ENCODE measurements at places on chromosomes 5 and 9.

DNA sequence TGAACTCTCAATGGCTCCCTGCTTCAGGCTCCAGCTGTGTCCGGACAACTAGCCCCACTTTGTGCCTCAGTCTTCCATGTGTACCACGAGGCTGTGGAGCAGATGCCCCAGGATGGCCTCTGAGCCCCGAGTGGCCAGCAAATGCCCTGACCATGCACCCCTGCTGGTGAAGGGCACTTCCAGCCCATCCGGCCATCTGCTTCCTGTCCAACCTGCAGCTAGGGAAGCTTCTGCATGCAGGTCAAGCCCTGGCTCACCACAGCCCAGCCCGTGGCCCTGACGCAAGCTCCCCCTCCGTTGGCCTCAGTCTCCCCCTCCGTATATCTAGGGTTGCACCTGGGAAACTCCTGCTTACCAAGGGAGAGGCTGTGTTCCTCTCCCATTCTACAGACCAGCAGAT is 4.8 kb downstream of the NINJ1 start:
- no peak for DNase-seq

DNA sequence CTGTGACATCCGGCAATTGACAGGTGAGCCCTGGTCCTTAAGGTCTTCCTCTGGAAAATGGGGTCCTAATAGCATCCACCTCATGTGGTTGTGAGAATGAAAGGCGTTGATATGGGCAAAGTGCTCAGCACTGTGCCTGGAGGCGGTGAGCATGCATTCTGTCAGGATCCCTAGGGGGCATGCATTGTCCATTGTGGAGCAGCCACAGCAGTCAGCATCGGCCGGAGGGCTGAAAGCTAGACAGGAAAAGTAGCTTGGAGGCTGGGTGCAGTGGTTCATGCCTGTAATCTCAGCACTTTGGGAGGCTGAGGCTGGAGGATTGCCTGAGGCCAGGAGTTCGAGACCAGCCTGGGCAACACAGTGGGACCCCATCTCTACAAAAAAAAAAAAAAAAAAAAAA is 122.2 kb downstream of the LHX2 start:
- no peak for DNase-seq

DNA sequence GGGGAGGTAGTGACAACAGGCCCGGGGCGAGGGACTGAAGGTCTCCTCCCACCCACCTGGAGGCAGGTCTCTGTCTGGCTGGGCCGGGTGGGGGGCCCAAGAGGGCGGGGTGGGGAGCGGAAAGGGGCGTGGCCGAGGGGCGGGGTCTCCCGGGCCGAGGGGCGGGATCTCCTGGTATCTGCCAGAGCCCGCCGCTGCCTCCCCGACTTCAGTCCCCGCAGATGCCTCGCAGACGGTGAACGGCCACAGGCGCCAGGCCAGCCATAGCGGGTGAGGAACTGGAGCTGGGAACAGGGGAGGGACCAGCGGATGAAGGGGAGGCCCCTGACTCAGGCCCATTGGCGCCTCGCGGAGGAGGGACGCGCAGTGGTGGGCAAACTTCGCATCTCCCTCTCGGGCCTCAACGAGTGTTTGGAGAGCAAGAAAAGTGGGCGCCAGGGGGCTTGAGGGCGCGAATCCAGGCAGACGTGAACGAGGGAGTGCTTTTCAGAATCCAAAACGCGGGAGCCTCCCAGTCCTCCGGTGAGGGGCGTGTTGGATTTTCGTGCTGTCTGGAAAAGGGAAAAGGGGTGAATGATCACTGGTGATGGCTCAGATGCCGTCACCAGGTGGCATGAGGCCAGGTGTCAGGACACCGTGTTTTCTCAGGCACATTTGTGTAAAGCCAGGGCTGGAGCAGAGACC is at the start of gene ADGRD2:
TSS of gene ADGRD2 (plus strand) at position 211 of the 684 bp plus-strand sequence. CDS start 1,216 bp downstream, outside the sequence.
- DNase-seq: peak; percentile 32

- no peak for DNase-seq
Observed at GRCh38 chr9:33287087-33287490, 3.2 kb upstream of the NFX1 start.

DNA sequence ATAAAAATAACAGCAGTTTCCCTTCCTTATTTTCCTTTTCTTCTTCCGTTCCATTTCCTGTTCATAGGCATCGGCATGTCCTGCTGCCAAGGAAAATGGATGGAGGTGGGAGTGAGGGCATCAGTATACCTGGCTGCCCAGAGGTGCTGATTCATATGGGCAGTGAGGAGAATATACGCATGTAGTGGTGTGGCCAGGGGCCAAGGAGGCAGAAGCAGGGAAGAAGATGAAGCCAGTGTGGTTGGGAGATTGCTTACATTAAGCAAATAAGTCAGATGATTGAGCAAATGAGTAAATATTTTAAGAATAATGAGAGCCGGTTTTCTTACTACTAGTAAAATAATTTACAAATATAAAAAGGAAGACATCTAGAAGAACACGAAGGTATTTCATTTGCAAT is 344.9 kb upstream of the PAPPA start:
- no peak for DNase-seq

- no peak for DNase-seq
Observed at GRCh38 chr5:146463446-146463845, 16.3 kb downstream of the TCERG1 start.

DNA sequence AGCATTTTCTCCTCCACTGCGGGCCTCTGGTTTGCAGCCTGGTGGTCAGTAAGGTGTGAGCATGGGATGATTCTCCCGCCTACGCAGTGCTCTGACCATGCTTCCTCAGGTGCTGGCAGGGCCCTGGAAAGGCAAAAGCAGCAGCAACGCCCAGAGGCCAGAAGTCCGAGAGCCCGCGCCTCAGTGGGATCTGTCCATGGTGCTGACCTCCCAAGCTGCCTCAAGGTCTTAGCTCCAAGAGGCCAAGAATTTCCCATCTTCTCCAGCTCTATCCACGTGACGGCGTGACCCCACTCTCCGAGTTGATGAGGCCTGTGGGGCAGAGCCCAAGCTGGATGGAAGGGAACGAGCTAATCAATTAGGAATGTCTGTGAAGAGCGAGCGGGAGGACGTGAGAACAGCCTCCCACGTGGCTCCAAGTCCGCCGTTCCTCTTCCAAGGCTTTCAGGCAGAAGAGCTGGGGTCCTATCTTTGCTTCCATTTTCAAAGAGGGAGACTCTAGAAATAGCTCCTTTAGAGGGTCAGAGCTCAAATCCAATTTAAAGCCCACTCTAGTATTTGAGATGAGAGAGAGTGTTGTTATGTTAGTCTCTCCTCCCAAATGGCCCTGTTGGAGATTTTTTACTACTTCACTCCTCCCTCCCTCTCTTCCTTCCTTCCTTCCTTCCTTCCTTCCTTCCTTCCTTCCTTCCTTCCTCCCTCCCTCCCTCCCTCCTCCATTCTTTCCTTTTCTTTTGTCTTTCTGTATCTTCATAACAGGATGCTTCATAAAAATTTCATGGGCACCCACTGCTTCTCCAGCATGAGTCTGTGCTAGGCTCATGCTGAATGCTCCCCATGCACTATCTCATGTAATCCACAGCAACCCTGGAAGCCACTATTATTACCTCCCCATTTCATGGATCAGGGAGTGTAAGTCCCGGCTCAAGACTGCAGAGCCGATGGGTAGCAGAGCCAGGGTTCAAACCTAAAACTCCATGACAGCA is 69.3 kb downstream of the OLFM1 start:
- peak; percentile 61 for DNase-seq

DNA sequence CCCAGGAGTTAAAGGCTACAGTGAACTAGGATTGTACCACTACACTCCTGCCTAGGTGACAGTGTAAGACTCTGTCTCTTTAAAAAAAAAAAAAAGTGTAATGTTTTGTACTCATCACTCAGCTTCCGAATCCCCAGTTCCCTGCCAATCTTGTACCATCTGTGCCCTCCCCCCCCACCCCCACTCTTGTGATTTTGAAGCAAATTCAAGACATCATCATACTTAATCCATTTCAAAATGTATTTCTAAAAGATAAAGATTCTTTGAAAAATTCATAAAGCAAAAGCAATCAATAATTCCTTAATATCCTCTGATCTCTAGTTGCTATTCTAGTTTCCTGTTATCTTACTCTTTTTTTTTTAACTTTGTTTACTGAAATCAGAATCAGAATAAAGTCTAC is 34.9 kb upstream of the HMCN2 start:
- no peak for DNase-seq

- no peak for DNase-seq
Observed at GRCh38 chr5:169904508-169904907, 75.8 kb downstream of the INSYN2B start.

- no peak for DNase-seq
Observed at GRCh38 chr9:135065151-135065550, 22.3 kb upstream of the OLFM1 start.

DNA sequence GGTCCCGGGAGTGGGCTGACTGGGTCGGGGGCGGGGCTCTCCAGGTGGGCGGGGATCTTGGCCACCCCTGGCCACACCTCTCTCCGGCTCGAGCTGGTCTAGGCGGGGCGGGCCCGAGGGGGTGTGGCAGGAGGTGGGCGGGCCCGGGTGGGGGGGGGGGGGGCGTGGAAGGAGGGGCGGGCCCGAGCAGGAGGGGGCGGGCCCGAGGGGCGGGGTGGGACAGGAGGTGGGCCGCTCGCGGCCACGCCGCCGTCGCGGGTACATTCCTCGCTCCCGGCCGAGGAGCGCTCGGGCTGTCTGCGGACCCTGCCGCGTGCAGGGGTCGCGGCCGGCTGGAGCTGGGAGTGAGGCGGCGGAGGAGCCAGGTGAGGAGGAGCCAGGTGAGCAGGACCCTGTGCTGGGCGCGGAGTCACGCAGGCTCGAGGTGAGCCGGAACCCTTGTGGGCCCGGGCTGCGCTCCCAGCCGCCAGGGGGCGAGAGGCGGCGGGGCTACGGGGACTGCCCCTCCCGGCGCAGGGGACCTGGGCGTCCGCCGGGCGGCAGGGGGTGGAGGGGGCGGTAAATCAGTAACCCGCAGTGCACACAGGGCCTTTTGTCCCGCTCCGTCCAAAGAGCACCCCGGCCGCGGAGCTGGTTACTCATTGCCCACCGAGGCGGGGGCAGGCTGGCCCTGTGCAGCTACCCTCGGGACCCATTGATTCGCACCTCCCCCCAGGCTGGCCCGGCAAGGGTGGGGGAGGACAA is at the start of gene FGFR4:
TSS of gene FGFR4 (plus strand) at position 262 of the 744 bp plus-strand sequence. CDS start 2,688 bp downstream, outside the sequence.
- peak; percentile 92 for DNase-seq

DNA sequence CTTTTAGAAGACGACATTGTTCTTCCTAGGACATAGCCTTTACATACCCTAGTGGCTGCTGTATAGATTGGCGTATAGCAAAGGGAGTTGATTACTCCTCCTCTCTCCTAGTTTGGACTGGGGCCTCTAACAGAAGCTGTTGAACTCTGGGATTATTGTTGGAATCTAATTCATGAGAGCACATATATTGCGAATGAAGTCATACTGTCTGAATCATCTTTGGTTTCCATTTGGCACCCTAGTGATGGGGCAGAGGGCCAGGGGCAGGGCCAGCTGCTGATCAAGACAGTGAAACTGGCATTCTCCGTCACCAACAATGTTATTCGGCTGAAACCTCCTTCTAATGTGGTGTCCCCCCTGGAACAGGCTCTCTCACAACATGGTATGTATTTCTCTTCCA is 40.3 kb downstream of the NUP188 start:
- no peak for DNase-seq

GRCh38 chr5:149063017-149063687 is at the start of gene SH3TC2:
Gene SH3TC2, minus strand, starts transcription at chr5:149063062. Its CDS starts 40 bp downstream, at chr5:149063022.
- DNase-seq: peak; percentile 9

GRCh38 chr5:73221161-73221560 is 48.2 kb downstream of the TMEM174 start:
- DNase-seq: no peak

- no peak for DNase-seq
Observed at GRCh38 chr5:181181650-181182565, 23.1 kb downstream of the TRIM7 start.

GRCh38 chr5:15533129-15533893 is 33.3 kb downstream of the FBXL7 start:
- no peak for DNase-seq

DNA sequence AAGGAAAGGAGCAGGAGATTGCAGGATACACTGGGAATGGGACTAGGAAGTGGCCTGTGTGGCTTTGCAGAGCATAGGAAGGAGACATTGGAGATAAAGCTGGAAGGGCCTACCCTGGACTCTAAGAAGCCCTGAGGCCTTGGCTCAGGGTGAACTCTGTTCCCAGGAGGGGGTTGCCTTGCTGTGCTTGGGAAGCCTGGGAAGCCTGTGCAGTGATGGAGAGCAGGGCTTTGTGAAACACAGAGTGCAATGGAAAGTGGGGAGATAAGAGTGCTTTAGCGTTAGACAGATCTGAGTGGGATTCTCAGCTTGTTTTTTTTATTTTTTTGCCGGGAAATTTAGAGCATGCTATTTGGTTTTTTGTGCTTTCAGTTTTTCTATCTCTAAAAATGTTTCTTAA is 437.8 kb downstream of the KDM4C start:
- no peak for DNase-seq

GRCh38 chr5:143760131-143760505 is 51.8 kb upstream of the HMHB1 start:
- no peak for DNase-seq

DNA sequence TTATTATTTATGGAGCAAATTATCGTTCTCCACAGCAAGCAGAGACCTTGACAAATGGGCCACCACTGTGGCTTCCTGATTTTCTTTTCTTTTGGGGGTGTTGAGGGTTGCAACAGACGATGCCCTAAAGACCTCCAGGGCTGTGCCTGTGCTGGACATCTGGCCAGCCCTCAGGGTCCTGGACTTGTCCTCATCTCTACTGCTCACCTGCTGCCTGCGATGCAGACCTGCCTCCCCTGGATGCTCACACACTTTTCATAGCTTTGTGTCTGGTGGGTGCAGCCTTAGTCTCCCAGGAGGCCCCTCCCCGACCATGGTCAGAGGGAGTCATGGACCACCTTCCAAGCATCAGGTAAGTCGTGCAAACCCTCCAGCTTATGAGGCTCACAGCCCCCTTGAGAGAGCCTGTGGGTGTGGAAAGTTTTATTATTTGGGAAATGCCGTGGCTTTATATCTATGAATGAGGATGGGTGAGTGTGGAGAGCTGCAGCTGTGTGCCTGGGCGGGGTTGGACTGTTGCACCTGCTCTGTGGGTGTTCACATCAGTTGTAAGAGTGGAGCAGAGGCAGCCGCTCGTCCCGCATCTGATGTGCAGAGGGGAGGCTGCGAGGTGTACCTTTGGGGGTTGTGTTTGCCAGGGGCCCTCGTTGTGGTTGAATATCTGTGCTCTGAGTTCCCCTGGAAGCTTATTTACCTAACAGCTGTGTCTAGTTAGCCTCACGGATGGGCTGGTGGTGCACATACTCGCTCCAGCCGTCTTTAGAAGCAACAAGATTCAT is 126.3 kb upstream of the IRX4 start:
- DNase-seq: no peak

GRCh38 chr5:93421987-93422401 is 159.0 kb downstream of the NR2F1-AS1 start:
- peak; percentile 40 for DNase-seq

DNA sequence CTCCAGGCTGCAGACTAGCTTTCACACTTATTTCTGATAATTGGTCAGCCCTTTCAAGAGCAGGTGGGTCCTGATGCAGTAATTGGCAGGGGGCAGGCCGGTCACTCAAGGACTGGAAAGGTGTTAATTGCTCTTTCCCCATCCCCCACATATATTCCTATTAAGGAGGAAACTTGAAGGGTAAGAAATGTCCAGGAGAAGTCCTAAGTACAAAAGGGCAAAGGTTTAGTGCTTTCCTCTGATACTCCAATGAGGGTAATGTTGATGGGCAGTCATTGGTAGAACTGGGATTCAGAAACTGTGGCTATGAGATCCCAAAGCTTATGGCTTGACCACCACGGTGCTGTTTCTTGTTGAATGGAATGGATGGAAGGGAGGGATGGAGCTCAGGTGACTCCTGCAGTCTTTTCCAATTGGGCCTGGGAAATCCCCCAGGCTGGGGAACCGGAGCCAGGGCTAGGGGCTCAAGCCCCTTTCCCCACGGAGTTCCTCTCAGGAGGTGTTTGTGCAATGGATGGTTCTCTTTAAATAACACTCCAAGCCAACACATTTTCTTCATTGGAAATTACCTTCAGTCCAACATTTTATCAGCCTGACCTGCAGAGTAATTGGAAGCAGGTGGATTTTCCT is 103.2 kb upstream of the ALDH1B1 start:
- DNase-seq: no peak

Data from right kidney (tissue), 9 donors.